Activated naive CD4-positive, alpha-beta T cell treated with Interleukin-2 at 50 U/mL for 16 hours (primary cell): ENCODE measurements at places on chromosomes 11 and 22.

GRCh38 chr11:14584595-14584994 is 59.0 kb upstream of the PDE3B start:
- DNase-seq: no peak

DNA sequence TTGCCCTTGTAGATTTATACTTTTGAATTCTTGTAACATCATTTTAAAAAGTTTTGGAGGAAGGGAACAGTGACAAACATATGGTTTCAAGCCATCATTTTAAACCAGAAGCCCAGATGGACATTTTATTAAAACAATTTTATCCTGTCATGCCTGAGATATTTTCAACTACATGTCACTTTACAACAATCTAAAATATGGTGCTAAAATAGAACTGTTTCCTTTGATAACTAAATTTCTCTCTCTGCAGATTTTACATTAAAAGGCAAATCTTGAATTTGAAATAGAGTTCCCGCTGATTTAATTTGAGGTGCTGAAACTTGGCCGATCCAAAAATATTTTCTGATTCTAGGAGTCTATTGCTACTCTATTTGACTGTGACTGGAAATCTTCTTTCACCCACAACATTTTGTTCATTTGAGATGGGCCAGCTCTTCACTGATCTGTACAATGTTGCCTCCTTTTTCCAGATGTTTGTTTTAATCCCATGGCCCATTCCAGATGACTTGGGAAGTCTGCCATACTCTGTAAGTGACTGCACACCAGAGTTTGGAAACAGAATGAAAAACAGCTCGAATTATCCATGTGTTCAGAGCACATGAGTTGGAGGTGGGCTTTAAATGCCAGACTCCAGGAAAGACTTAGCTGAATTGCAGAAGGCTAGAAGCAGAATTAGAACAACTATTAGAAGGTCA is 402.5 kb downstream of the TMEM135 start:
- no peak for DNase-seq

DNA sequence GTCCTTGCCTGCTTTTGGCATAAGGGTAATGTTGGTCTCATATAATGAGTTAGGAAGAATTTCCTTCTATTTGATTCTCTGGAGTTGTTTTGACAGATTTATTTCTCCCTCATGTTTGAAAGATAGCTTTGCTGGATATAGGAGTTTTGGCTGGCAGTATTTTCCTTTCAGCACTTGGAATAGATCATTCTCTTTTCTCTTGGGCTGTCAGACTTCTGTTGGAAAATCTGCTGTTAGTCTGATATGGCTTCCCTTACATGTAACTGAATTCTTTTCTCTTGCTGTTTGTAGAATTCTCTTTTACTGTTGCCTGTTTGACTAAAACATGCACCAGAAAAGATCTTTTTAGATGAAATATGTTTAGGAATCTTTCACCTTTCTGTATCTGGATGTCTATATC is 165.5 kb downstream of the GUCY1A2 start:
- DNase-seq: no peak

GRCh38 chr11:76653674-76654284 is 16.8 kb downstream of the LRRC32 start:
- DNase-seq: no peak

DNA sequence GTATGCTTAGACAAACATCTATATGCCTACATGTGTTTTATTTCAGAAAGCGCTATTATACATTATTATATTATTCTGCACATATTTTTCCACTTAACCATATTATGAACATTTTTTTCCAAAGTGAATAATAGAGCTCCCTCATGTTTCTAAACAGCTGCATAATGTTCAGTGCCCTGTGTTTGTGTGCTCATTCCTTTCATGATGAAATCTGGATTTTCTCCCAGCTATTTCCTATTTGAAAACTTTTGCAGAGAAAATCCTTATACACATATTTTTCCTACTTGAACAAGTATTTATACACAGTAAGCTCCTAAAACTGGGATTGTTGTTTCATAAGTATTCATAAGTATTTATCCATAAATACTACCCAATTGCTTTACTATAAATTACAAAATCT is 18.1 kb upstream of the RFPL2 start:
- no peak for DNase-seq

GRCh38 chr11:105296806-105297205 is 157.2 kb upstream of the CARD18 start:
- no peak for DNase-seq

GRCh38 chr11:67119585-67120391 is 725 bp downstream of the KDM2A start:
- DNase-seq: peak; percentile 27

DNA sequence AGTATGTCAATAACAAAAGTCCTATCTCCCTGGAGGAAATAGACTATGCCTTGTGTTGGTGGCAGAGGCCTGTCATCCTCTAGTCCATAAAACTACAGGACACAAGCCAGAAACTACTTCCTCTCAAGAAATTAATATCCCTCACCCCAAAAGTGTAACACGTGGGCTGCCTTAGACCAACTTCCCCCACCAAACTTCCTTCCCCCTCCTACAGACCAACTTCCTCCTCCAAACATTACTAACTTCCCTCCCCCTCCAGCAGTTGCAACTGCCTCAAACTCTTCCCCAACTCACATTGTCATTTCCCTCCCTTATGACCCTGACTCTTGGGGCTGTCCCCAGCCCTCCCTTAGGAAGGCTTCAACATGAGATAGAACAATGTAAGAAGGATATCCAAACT is 6.3 kb downstream of the OR52K2 start:
- DNase-seq: no peak

- DNase-seq: no peak
Measured at GRCh38 chr11:103359216-103359615, 250.0 kb downstream of the DYNC2H1 start.

GRCh38 chr22:50439871-50440331 is 34.9 kb downstream of the SBF1 start:
- no peak for DNase-seq

GRCh38 chr22:41925783-41926460 is 684 bp downstream of the TNFRSF13C start:
- peak; percentile 83 for DNase-seq

GRCh38 chr11:83863272-83863671 is 577.1 kb upstream of the CCDC90B start:
- DNase-seq: no peak

DNA sequence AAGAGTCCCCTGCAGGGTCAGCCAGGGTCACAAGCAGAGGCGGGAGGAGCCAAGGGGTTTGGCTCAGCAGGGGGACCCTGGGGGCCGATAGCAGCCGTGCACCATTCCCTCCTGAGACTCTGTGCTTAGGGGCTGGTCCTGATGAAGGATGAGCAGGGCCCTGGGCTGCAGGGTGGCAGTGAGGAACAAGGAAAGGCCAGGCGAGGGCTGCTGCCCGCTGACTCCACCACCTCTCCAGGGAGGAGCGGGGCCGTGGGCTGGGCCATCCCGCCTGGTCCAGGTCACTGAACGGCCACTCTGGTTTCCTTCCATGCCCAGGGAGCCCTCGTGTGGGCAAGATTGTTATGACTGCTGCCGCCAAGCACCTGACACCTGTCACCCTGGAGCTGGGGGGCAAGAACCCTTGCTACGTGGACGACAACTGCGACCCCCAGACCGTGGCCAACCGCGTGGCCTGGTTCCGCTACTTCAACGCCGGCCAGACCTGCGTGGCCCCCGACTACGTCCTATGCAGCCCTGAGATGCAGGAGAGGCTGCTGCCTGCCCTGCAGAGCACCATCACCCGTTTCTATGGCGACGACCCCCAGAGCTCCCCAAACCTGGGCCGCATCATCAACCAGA is 9.2 kb upstream of the NDUFS8 start:
- DNase-seq: no peak

- peak; percentile 48 for DNase-seq
Measured at GRCh38 chr22:38871360-38872171, 450 bp downstream of the CBX6 start.

- DNase-seq: peak; percentile 43
Measured at GRCh38 chr11:9264316-9265210, 587 bp downstream of the DENND5A start.

DNA sequence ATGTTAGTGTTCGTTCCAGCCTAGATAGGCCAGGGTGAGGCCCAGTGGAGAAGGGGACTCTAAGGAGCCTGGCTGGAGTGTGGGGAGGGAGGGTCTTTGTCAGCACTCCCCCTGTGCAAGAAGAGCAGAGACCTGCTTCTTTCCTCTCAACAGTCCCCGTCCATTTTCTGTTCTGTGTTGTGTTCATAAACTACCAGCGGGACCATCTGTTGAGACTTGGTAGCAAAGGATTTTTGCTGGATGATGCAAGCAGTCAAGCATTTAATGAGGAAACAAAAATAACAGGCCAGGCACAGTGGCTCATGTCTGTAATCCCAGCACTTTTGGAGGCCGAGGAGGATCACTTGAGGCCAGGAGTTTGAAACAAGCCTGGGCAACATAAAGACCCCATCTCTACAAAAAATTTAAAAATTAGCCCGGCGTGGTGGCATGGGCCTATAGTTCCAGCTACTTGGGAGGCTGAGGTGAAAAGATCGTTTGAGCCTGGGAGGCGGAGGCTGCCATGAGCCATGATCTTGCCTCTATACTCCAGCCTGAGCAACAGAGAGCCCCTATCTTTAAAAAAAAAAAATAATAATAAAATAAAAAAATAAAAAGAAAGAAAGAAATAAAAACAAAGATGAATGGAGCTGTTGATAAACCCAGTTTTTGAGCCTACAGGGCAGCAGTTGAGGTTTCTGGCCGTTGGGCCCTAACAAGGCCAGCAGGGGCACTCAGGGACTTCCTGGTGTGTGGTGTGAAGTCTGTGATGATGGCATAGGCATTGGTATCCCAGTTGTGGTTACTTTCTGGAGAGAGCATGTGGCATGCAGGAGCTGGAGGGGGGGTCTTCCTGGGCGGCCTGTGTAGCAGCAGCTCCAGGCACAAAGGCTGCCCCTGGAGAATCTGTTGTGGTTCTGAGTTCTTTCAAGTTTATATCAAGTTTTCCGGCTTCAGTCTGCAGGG is 1.7 kb upstream of the TXNRD2 start:
- DNase-seq: no peak

GRCh38 chr11:11178671-11179638 is 174.1 kb downstream of the CSNK2A3 start:
- no peak for DNase-seq

DNA sequence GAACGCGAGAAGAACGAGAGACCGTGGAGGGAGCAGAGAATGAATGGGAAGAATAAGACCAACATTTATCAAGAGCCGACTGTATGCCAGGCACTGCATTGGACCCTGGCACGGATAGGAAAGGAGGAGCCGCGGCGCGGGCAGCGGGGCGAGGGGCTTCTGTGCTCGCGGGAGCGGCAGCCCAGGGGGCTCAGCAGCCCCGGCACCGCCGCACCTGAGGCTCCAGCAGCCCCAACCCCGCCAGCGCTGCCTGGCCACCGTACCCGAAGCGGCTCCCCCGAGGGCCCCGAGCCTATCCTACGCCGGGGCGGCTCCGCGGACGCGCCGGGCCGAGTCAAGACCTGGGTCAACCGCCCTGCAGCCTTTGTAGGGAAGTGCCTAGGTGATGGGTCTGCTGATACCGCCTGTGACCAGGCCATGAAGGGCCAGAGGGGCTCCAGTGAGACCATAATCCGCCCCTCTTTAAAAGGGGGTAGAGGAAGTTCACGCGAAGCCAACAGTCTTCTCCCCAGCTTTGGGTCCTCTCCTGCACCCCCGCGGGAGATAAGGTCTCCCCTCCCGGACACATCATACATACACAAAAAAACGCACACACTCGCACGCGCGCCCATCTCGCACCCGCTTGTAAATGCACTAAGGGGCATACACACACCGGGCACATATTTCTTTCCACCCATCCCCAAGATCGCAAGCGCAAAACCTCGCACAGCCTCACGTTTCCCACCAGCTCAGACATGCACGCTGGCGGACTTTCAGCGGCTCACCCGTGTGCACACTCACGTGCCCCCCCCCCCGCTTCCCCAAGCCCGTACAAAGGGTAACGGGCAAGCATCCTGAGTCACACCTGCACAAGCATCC is 935 bp upstream of the RTN4RL2 start:
- DNase-seq: peak; percentile 26

- DNase-seq: peak; percentile 50
Measured at GRCh38 chr11:17386331-17387084, 2.0 kb downstream of the KCNJ11 start.

DNA sequence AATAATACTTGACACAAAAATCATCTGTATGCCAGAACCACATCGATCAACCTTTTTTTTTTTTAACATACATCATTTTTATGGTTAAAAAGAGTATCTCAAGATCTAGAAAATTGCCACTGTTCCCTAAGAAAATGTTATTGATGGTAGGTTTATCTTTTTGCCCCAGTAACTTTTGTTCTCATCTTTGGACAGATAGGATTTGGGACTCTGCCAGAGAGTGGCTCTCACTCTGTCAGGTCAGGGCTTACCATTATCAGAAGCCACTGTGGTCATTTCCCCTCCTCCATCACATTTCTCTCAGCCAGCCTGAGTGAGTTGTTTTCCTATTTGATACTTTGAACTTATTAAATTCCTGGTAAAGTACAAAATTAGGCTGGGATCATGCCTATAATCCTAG is 47.9 kb upstream of the YWHAH start:
- no peak for DNase-seq

- no peak for DNase-seq
Measured at GRCh38 chr11:48538991-48539390, 50.4 kb downstream of the OR4A47 start.

DNA sequence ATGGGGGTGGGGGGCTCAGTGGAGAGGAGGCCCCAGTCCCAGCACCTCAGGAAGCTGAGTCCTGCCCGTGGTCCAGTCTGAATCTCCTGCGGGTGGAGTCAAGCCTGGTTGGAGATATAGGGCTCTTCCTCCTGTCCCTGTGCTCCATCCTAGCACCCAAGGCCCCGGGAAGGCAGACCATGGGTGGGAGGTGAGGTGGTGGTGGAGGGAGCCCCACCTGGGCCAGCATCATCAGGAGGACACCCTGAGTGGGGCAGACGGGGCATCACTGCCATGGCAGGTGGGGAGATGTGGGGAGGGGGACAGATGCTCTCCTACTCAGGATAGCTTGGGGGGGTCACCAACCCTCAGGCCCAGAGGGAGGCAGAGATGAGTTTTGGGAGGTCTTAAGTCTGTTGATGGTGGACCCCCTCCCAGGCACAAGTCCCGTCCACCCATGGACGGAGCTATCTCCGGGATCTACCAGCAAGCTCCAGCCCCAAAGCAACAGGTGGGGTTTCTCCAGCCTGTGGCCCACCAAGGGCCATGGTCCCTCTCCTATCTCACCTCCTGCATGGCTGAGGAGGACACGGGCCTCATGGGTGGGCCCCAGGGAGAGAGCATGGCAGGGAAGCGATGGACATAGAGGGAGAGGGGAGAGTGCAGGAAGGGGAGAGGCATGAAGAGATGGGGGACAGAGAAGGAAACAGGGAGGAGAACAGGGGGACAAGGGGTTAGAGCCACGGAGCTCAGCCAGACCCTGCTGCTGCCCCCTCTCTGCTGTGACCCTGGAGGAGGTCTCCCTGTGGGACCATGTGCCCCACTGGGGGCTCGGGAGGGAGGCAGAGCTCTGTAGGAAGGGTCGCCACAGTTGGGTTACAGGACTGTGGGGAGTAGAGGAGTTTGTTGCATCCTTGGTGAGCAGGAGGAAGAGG is 1.3 kb downstream of the MRGPRE start:
- no peak for DNase-seq
